ENCODE measurements at places on chromosomes 7 and 10. TPM values are rescaled to one million over a fixed set of nuclear protein-coding genes. Genes with fewer than 3 reads are reported as not detected.

DNA sequence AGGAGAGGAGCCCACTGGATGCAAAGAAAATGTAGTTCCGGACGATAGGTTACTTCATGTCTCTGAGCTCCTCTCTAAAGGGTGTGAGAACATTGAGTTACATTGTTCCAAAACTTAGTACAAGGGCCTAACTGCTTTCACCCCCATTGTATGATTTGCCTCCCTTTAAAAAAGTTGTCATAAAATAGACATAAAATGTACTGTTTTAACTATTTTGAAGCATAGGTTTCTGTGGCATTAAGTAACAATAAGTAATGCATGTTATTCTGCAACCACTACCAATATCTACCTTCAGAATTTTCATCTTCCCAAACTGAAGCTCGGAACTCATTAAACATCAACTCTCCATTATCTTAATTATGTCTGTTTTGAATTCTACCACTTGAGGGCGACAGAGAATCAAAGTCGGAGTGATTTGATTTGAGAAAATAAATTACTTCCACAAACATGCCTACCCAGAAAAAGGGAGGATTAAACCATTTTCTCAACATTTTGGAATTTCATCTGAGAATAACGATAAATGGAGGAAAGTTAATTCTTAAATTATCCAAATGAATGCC lies 2.7 kb downstream of the IGFBP1 start:
- no peak overlapping the region for H3K27ac ChIP-seq
- no peaks in the 10 kb centered on the region for H3K27me3 ChIP-seq
- no peak for DNase-seq
- peaks cover 12% of the 10 kb centered on the region for H3K4me1 ChIP-seq
- H3K36me3 ChIP-seq = no peaks in the 10 kb centered on the region

DNA sequence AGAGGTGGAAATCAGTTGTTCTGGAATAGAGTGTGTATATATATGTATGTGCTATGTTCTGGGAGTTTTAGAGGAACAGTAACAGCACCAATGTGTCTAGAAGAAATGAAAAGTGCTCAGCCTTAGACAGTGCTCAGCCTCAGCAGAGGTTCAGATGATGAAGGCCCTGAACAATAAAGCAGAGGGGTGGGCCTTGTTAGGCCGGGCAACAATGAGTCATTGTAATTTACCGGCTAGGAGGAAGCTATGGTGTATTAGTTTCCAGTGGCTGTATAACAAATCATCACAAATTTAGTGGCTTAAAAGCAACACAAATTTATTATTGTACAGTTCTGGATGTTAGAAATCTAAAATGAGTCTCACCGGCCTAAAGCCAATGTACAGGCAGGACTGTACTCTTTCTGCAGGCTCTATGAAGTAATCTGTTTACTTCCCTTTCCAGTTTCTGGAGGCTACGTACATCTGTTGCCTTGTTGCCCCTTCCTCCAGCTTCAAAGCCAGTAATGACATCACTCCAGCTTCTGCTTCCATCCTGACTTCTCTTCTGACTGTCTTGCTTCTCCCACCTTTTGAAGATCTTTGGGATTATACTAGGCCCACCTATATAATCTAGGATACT lies 84.6 kb downstream of the CH25H start:
- no peak overlapping the region for H3K4me3 ChIP-seq
- no peak for DNase-seq
- H3K36me3 ChIP-seq = no peaks in the 10 kb centered on the region
- H3K27me3 ChIP-seq = no peaks in the 10 kb centered on the region
- H3K4me1 ChIP-seq = no peaks in the 10 kb centered on the region

DNA sequence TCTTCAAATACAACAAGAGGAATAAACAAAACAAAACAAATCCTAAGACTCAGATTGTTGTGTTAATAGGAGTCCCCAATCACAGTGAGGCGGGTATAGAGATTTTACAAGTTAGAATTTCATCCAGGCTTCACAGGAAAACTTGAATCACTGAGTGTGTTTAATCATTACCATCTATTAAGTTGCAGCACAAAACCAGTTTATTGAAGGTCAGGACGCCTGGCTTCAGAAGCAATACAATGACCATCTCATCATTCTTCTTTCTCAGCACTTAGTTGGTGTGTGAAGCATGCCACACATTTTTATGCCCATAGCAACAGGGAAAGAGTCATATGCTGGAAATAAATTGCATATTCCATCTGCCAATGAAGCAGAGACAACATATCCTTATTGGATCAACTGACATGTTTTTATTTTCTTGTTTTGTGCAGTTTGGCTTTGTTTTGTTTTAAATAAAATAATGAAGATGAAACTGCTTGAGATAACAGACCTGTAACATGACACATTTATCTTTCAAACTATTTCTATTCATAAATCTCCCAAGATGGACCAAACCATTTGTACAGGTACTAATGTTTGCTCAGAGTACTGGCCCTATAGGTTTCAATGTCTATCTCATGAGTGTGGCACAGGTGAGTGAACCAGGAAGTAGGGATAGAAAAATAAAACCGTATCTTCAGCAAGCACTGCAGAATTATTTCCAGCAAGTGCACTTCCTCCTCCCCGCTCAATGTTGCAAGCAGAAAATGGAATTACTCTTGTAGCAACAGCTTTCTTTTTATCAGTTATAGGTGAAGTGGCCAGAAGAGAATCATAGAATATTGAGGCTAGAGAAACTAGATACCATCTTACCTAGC lies 40.4 kb downstream of the TAC1 start:
- H3K4me3 ChIP-seq = no peak overlapping the region
- H3K27me3 ChIP-seq = no peaks in the 10 kb centered on the region
- no peaks in the 10 kb centered on the region for H3K36me3 ChIP-seq
- no peak for DNase-seq
- H3K27ac ChIP-seq = no peak overlapping the region
- no peaks in the 10 kb centered on the region for H3K4me1 ChIP-seq

- H3K36me3 ChIP-seq = no peaks in the 10 kb centered on the region
- no peaks in the 10 kb centered on the region for H3K27me3 ChIP-seq
- H3K4me3 ChIP-seq = no peak overlapping the region
- no peak for DNase-seq
Measured at GRCh38 chr7:29511851-29512250, 51.8 kb upstream of the PRR15 start.

- peak within 1 kb of the TSS; percentile 26 for H3K4me3 ChIP-seq
- H3K27ac ChIP-seq = no peak within 1 kb of the TSS
- no peaks in the 10 kb centered on the region for H3K27me3 ChIP-seq
- no peaks in the 10 kb centered on the region for H3K36me3 ChIP-seq
- no peak for DNase-seq
- H3K4me1 ChIP-seq = no peaks in the 10 kb centered on the region
Measured at GRCh38 chr7:45888185-45888992, at the start of gene IGFBP1. IGFBP1 (plus strand) TSS chr7:45888488; CDS start chr7:45888653, 165 bp downstream.

DNA sequence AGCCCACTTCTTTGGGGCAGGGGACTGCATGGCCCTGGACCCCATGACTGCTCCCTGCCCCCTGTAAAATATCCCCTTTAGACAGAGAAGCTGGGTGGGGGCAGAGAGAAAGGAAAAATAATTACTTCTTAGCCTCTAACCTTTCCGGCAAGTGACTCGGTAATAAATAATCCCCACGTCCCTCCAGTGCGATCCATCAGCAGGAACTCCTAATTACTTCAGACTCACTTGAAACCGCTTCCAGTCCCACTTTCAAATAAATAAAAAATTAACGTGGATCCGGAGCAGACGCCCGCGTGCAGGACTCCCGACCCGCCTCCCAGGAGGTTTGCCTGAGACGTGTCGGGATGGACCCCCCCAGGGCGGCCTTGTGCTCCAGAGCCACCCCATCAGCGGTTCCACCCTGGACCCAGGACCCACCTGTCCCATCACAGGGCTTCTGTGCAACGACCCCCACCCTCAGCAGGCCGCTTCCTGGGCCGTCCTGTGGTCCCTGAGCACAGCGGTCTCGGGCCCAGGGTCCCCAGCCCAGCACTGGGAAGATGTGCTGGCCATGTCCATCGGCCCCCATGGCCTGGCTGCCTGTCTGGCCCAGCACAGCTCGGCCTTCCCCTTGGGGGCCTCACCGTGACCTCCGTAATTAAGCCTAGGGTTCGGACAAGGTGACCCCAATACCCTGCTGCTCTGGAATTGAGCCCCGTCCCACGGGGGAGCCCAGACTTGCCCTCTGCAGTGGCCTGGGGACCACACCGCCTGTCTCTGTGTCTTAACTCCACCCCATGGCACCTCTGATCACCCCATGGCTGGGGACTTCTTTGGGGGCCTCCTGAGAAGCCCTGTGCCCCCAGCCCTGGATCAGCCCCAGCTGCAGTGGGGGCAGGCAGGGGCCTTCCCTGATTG lies 108.0 kb downstream of the UNCX start:
- H3K27me3 ChIP-seq = no peaks in the 10 kb centered on the region
- no peak for DNase-seq
- no peaks in the 10 kb centered on the region for H3K4me1 ChIP-seq
- H3K4me3 ChIP-seq = no peak overlapping the region

DNA sequence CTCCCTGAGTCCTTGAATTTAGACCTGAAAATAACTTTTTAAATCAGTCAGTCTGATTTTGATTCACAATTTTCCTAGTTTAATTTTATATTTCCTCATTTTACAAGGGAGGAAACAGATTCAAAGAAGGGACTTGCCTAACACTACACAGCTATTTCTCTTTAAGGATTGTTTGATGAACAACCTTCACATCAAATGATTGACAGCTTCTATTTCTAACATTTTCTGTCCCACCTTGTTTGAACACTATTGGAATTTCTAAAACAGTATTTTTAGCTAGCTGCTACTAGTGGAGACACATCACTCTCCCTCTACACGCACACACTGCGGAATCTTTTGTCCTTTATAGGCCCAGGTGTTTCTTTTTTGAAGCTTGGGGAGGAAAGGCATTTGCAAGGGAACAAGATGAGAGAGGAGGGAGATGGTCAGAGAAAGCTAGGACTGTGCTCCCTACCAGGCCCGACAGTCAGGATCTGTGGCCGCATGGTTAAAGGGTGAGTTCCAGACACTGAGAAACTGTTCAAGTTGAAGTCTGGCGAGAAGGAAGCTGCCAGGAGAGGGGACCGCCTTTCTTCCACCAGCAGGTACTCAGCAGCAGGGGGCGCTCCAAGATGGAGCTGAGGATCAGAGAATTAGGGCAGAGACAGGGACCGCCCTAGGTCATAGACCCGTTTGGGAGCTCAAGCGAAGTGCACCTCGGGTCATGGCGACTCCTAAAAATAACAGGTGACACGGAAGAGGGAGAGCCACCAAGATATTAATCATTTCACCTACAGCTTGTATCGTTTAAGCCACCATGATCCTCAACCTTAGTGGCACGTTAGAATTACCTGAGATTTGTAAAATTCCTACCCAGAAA lies 49.7 kb downstream of the DNAJC12 start:
- no peak overlapping the region for H3K27ac ChIP-seq
- no peaks in the 10 kb centered on the region for H3K36me3 ChIP-seq
- no peaks in the 10 kb centered on the region for H3K27me3 ChIP-seq
- no peak overlapping the region for H3K4me3 ChIP-seq
- H3K4me1 ChIP-seq = no peaks in the 10 kb centered on the region

DNA sequence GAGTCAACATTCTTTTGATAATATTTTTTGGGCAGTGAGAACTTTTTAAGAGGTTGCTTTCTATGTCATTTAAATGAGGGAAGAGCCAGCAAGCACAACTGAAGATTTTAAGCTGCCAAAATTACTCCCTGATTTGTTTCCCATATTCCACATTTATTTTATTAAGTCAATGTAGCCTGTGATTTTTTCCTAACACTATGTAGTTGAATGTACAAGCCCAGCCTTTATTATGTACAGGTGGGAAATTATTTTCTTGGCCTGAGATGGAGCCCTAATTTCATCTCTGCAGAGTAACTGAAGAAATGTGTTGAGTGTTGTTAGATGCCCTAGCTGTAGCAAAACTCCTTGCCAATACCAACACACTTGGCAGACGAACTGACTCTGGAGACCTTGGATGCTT lies 83.1 kb upstream of the MINDY3 start:
- no peaks in the 10 kb centered on the region for H3K4me1 ChIP-seq
- DNase-seq = no peak
- H3K4me3 ChIP-seq = no peak overlapping the region
- no peaks in the 10 kb centered on the region for H3K27me3 ChIP-seq

GRCh38 chr7:108385834-108386422 lies 70.3 kb downstream of the NRCAM start:
- no peaks in the 10 kb centered on the region for H3K27me3 ChIP-seq
- no peak for DNase-seq
- H3K27ac ChIP-seq = no peak overlapping the region
- H3K36me3 ChIP-seq = no peaks in the 10 kb centered on the region

Gene DPY19L1
- total RNA-seq = 15.9 TPM

Gene GPR22
- total RNA-seq = 26.1 TPM

Gene SEMA3D
- 7.1 TPM for total RNA-seq

Gene NKX1-2
- total RNA-seq = not detected
